HAP-1 (cell line): ENCODE measurements at places on chromosomes 6 and 20.

GRCh38 chr6:30955367-30956042, 14.7 kb downstream of the MUCL3 start:
- DNase-seq, result peak; percentile 72

DNA sequence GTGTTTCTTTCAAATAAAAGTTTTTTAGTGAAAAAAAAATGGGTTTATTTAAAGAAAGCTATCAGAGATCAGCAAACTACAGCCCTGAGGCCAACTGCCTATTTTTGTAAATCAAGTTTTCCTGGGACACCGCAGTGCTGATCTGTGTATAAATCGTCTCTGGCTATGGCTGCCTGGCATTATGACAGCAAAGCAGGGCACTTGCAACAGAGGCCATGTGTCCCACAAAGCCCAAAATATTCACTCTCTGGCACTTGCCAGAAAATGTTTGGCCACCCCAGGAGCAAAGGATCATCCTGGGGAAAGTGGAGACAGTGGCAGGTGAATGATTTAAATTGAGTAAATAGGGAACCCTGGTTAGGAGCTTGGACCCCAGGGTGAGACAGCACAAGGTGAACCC, 291.6 kb downstream of the PREX1 start:
- DNase-seq, result no peak

DNA sequence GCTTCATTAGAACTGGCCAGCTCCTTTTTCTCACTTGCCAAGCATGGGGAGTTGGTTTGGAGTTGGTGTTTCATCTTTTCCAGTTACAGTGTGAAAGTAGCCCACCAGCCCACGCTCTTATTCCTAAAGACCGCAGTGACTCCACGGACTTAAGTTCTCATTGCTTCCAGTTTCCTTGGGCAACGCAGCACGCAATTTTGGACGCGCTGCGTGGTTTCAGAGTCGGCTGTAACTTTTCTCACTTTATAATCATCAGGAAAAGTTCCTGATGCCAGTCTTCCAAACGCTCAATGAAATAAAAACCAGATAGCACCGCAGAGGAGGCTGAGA, 381 bp upstream of the PEX7 start:
- no peak for DNase-seq

DNA sequence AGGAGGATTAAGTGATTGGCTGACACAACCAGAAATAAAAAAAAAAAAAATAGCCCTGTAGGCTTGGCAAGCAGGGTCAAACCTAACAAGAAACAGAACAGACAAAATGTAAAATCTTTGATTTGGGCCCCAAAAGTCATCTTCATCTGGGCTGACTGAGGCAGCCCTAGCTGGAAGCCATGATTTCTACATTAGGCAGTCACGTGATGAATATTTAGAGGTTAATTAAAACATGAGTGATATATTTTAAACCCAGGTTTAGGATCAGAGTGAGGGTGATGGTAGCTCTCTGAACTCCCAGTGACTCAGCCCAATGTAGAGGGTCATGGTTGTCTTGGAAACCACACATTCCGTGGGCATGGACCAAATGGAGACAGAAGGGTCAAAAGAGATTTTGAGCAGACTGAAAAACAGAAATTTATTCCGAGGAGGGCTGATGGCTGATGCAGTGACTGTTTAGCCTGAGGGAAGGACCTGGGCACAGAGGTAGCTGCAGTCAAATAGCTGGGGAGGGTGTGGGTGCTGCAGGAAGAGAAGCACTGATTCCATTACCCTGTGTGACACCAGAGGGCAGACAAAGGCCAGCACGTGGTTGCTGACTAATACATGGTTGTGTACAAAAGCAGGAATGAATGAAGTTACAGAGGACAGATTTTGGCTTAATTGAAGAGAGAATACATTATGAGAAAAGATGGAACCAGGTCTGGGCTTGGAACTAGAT, 573.1 kb upstream of the CHD6 start:
- DNase-seq, result no peak
